ENCODE measurements at places on chromosomes 4 and X.
A peak's percentile ranks its signal among the peaks of the same experiment; 100 is the strongest.

- no peak for DNase-seq
Observed at GRCh38 chrX:22433292-22434070, 160.8 kb downstream of the CBLL2 start.

DNA sequence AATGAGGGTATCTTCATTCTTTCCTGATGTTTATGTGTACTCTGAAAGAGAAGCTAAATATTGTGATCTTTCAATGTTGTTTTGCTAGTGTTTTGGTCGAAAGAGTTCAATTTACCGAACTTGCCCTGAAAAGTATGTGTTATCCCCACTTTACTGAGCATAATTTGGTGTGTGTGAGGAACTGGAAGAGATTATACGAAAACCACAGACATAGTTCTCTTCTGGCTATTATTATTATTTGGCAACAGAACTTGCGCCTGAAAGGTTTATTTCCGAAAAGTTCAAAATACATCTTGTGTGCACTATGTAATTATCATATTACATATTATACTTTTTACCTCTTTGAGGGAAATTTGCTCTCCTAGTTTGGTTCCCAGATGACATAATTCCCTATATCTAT lies 232.5 kb upstream of the INTU start:
- no peak for DNase-seq

- DNase-seq: no peak
Observed at GRCh38 chr4:80452768-80453167, 117.2 kb downstream of the CFAP299 start.

DNA sequence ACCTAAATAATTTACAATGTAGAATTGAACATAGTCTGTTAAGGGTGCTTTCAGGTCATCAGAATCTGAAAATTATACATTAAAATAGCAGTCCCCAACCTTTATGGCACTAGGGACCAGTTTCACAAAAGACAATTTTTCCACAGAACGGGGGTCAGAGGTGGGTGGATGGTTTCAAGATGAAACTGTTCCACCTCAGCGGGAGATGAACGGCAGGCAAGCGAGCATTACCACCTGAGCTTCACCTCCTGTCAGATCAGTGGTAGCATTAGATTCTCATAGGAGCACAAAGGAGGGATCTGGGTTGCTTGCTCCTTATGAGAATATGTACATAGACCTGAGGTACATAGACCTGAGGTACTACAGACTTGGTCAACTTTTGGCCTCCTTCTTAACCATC lies 29.0 kb downstream of the LRBA start:
- no peak for DNase-seq

- DNase-seq: no peak
Observed at GRCh38 chr4:1608196-1608820, 75.8 kb downstream of the FAM53A start.

DNA sequence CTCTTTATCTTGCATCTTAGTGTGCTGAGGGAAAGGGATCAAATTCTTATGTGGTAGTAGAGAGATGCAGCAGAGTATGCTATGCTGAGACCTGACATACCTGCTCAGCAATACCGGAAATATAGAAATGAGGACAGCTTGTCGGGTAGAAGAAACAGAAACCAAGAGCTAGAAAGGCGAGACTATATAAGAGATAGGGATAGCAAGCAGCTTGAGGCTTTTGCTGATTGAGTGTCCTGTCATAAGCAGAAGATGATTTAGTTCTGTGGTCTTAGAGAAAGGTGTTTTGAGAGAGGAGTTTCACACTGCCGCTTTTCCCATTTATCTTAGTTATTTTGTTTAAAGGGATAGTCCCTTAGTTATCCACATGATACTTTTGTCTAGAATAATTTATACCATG lies 31.7 kb downstream of the USP9X start:
- no peak for DNase-seq

GRCh38 chr4:142396279-142396678 lies 449.8 kb downstream of the INPP4B start:
- no peak for DNase-seq

GRCh38 chr4:38902695-38903094 lies 35.1 kb downstream of the FAM114A1 start:
- DNase-seq: no peak

- DNase-seq: peak; percentile 23
Observed at GRCh38 chr4:123750044-123750443, 353.4 kb downstream of the SPRY1 start.

- DNase-seq: no peak
Observed at GRCh38 chrX:69031181-69031580, 134.1 kb downstream of the PJA1 start.

- peak; percentile 66 for DNase-seq
Observed at GRCh38 chr4:71187404-71188155, 151.2 kb upstream of the SLC4A4 start.

- no peak for DNase-seq
Observed at GRCh38 chr4:70722199-70722791, 531 bp downstream of the RUFY3 start.

GRCh38 chr4:39699687-39700409 lies 1.9 kb downstream of the UBE2K start:
- DNase-seq: no peak

- peak; percentile 27 for DNase-seq
Observed at GRCh38 chr4:74675673-74676279, 118.5 kb downstream of the BTC start.

GRCh38 chr4:184851200-184851541 lies 25.4 kb upstream of the ACSL1 start:
- DNase-seq: no peak

GRCh38 chr4:153114771-153115321 lies 89.4 kb upstream of the TRIM2 start:
- DNase-seq: no peak

- DNase-seq: no peak
Observed at GRCh38 chr4:13178621-13179020, 305.5 kb downstream of the RAB28 start.

DNA sequence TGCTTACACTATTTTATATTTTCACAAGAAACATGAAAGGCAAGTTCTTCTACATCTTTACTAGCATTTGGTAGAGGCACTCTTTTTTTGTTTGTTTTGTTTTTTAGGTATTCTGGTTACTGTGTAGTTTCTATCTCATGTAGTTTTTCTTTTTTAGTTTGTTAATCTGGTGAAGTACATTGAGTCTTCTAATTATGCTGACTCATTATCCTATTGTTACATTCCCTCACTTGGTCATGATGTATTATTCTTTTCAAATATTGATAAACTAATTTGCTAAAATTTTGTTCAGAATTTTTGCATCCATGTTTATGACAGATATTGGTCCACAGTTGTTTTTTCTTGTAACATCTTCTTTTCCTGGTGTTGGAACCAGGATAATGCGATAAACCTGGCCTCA lies 4.7 kb downstream of the GK2 start:
- no peak for DNase-seq

DNA sequence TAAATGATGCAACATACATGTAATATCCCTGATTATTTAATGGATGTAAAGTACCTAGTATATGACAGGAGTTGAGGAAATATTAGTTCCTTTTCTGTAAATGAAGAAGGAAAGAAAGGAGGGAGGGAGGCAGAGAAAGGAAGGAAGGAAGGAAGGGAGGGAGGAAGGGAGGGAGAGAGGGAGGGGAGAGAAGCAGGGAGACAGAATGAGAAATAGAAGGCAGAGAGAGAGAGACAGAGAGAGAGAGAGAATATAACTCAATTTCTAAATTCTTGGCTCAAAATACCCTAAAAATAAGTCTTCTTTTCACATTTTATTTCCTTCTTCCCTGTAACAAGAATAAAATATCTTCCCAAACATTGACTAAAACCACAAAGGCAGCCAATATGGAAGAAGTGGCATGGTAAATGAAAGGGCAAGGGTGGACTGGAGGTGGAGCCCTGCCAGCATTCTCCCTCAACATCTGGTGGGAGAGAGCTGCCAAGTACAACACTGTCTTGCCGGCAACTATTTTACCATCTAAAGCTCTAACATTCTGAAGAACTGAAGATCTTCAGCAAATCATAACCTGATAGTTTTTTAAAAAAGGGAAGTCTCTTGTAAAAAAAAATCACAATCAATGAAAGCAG lies 245.1 kb downstream of the PPP3CA start:
- no peak for DNase-seq

GRCh38 chr4:85573270-85573669 lies 98.3 kb downstream of the ARHGAP24 start:
- no peak for DNase-seq

DNA sequence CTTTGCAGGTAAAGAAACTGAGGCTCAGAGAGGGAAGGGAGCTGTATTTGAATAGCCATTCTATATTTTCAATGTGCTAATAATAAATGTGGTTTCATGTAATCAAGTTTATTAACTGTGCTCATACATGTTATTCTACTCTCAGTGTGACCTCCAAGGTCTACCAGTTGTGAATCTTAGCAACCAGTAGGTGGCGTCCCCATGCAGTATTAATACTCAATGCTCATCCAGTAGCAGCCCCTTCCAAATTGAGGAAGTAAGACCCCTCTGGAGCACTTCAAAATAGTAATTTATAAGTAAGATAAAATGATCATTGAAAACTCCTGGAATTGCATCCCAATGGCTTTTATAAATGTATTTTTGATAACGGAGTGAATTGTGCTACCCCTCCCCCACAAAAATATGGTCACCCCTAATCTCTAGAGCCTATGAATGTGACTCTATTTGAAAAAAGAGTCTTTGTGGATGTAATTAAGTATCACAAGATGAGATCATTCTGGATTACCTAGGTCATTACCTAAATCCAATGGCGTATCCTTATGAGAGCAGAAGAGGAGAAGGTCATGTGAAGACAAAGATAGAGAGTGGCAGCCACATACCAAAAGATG lies 20.4 kb upstream of the SEPSECS start:
- no peak for DNase-seq

Measured in renal cortex interstitium (tissue), 15 donors.